Muscle of back (tissue), 13 donors: ENCODE measurements at places on chromosomes 2 and 18. TPM values are rescaled to one million over a fixed set of nuclear protein-coding genes. Genes with fewer than 3 reads are reported as not detected.

- no peak for DNase-seq
Observed at GRCh38 chr2:171754254-171754939, 67.1 kb downstream of the DYNC1I2 start.

DNA sequence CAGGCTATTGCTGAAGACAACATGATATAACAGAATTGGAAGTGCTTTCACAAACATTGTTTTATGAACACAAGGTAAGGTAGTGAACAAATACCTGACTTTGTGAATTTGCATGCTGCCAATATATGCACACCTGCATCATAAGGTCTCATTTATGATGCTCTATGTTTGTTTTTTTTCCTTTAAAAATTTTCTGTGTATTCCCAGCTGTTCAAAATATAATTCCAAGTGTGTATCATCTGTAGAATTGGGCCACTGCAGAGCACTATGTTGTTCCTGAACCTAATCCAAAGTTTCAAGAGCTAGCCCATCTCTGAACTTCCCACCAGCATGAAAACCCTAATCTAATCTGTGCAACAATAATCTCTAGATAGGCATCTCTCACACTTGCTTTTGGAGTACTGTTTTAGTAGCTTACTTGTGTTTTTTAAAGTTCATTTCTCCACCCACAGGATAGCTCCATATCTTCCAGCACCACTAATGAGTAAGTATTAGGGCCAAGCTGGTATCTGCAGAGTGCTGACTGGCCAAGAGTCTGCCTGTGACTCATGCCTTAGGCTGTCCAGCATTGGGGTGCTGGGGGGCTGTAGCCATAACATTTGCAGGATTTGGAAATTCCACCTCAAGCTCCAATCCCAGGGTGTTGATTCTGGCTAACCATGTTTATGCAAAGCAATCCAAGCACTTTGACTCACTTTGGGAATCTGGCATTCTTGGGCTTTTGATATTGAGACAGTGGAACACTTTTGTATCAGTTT lies 208.2 kb upstream of the REV1 start:
- DNase-seq: no peak

- DNase-seq: no peak
Observed at GRCh38 chr2:14540015-14540414, 92.5 kb upstream of the LRATD1 start.

- DNase-seq: no peak
Observed at GRCh38 chr18:47771922-47772321, 158.5 kb downstream of the SMAD2 start.

Gene RESP18
- polyA plus RNA-seq: not detected

DNA sequence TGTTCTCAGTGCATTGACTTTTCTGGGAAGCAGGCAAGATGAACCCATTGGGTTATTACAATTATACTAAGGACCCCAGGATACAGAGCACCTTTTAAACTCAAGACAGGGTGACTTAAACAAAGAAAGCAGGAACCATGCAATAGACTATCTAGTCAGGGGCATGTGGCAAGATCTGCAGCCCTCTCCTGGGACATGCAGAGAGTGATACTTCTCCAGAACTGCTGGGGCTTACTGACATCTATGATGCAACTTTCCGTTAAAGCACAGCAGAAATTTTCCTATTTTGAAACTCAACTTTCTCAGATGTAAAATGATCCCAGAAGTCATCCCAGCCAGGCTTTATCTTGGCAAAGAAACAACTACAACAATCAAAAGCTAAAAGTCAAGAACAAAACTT lies 162.2 kb upstream of the HNMT start:
- DNase-seq: no peak

DNA sequence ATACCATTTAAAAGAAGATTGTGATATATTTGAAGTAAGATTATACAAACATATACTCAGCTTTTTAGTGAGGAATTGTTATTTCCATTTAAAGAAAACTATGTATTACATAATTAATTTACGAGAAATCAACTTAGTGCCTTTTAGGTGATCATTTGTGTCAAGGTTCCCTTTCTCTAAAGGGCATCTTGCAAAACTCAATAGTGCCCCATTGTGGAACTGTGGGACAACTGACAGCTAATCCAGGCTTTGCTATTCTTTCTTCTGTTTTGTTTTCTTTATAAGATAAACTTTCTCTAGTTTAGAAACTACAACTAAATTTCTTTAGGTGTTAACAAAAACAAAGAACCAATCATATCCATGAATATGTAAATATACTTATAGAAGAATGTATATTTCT lies 24.3 kb upstream of the VIT start:
- no peak for DNase-seq
